ENCODE measurements at places on chromosomes 3 and 15.

GRCh38 chr3:160044121-160044520, 55.5 kb downstream of the IL12A start:
- no peak for DNase-seq

- DNase-seq, result no peak
Observed at GRCh38 chr3:61530355-61530754, 31.0 kb upstream of the PTPRG start.

- no peak for DNase-seq
Observed at GRCh38 chr3:139465636-139466035, 10.7 kb downstream of the RBP2 start.

GRCh38 chr15:39625856-39626255, 45.0 kb downstream of the THBS1 start:
- DNase-seq, result no peak

GRCh38 chr3:185685231-185686035, 99.3 kb downstream of the SENP2 start:
- DNase-seq, result no peak

DNA sequence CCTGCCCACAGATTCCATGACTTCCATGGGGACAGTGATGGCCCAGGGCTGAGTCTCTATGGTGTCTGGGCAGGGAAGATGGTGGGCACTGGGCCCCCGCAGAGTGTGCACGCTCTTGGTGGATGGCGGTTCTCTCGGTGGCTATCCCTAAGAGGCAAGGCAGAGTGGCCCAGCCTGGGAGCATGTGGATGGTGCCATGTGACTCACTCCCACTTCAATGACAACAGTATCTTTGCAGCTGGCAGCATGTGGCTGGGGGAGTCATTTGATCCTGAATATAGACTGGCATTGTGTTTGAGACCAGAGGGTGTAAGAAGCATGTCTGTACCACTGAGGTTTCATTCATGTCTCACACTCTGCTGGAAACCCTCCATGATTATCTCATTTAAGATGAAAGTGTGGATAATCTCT, 101.2 kb downstream of the CORO2B start:
- no peak for DNase-seq

All from activated CD8-positive, alpha-beta memory T cell treated with anti-CD3 and anti-CD28 coated beads for 1 hour (primary cell).